Ovary (tissue), 10 donors: ENCODE measurements at places on chromosomes 3 and 15. TPM values are rescaled to one million over a fixed set of nuclear protein-coding genes. Genes with fewer than 3 reads are reported as not detected.

CAMK2N2 gene
- polyA plus RNA-seq = 0.08 TPM

UBAP1L gene
- polyA plus RNA-seq = 4.4 TPM

CNTN4 gene
- 6.6 TPM for polyA plus RNA-seq

CFAP20DC gene
- polyA plus RNA-seq = 0.42 TPM

ARGFX gene
- polyA plus RNA-seq = not detected

- DNase-seq = no peak
These were observed 14.4 kb downstream of the ATP13A3 start for GRCh38 chr3:194472290-194472920.

GRCh38 chr3:38662544-38662943 lies 13.1 kb upstream of the SCN5A start:
- DNase-seq = no peak

- DNase-seq = no peak
These were observed 10.1 kb downstream of the ARL14 start for GRCh38 chr3:160686955-160687535.

- DNase-seq = no peak
These were observed 7.8 kb downstream of the CSK start for GRCh38 chr15:74789741-74790079.

DNA sequence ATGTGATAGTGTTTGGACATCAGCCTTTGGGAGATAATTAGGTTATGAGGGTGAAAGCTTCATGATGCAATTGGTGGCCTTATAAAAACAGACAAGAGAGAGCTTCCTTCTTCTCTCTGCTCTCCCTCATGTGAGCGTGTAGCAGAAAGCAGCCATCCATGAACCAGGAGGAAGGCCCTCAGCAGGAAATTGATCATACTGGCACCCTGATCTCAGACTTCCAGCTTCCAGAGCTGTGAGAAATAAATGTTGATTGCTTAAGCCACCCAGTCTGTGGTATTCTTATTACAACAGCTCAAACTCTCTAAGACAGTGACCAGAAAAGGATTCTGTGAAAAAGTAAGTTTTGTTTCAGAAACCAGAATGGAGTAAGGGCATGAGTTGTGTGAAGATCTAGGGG lies 13.3 kb downstream of the STAC start:
- DNase-seq = no peak

DNA sequence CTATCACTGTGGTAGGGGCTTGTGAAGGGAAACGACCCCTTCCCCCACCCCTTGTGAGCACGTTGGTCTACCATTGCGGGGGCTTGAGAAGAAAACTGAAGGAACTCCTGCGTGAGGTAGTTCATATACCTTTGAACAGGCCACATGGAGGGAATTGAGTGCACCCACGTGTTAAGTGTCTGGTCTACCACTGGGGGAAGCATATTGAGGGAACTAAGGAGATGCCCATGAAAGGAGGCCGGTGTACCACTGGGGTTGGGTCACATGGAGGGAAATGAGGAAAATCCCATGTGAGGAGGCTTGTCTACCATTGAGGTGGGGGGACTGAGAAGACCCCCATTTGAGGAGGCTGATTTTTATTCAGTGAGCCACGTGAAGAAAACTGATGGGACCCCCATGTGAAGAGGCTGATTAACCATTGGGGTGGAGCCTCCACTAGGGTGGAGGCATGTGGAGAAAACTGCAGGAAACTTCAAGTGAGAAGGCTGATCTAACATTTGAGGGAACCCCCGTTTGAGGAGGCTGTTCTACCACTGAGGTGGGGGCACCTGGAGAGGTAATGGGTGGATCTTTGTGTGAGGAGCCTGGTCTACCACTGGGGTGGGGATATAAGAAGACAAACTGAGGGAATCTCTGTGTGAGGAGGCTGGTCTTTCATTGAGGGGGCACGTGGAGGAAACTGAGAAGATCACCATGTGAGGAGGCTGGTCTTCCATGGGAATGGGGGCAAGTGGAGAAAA lies 163.2 kb downstream of the FBLN2 start:
- DNase-seq = no peak

DNA sequence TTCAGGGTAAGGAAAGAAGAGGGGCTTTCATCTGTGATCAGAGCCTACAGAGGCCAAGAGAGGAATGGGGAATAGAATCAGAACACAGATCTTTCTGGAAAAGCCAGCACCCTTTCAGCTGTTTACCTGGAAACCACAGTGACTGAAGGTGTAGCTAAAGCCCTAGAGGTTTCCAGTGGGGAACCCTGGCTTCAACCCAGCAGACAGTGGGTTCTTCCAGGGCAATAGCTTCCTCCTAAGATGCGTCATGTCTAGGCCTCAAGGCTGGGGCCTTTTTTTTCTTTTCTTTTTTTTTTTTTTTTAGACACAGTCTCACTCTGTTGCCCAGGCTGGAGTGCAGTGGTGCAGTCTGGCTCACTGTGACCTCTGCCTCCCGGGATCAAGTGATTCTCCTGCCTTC lies 3.1 kb upstream of the CPNE9 start:
- no peak for DNase-seq
